Adipocyte (in vitro differentiated cells): ENCODE measurements at places on chromosomes 1 and 21.
A peak's percentile ranks its signal among the peaks of the same experiment; 100 is the strongest.

DNA sequence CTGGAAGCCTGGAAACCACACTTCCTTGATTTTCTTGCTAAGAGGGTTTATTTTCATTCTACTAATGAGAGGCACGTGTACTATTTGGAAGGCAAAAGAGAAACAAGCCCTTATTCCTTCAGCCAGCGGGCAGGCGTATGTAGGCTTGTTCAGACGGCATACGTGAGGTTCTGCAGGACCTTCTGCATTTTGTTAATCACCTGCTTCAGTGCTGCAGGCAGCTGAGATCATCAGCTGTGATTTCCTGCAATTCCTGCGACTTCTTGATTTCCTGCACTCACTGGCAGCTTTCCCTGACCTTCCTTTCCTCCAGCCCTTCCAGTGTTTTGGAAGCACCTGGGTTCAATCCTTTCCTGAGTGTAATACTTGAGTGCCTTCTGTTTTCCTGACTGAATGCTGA, 43.4 kb downstream of the TSNAX start:
- DNase-seq, result no peak

GRCh38 chr1:206705191-206705590, 20.5 kb downstream of the MAPKAPK2 start:
- DNase-seq, result peak; percentile 75

- peak; percentile 87 for DNase-seq
Measured at GRCh38 chr1:220873868-220874655, 5.2 kb upstream of the HLX start.

DNA sequence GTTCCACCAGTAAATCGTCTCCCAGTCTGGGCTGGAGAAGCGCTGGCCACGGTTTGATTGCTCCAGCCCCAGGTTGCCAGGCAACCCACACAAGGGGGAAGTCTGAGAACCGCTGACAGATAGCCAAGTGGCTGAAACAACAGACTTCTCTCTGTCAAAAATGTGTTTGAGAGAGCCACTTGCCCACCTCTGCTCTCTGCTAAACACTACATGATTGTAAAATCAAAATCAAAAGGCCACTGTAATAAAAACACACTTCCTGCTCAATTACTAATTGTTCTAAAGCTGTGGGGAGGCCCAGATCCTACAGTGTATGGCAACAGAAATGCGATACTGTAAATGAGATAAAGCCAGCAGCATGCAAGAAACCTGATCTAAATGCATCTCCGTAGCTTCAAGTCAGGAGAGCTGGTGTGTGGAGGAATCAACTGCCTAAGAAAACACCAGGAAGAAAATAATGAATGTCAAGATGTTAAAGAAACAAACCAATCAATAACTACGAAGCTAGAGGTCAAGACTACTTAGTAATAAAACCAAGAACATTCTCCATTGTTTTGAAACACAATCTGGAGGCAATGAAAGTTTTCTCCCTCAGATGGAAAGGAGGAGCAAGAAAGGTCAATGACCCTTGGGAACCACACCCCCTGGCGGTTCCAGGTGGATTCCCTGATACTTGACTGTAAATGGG, 121.2 kb downstream of the SLC45A1 start:
- DNase-seq, result peak; percentile 85

GRCh38 chr1:230868736-230869385, 540 bp upstream of the C1orf198 start:
- peak; percentile 68 for DNase-seq

DNA sequence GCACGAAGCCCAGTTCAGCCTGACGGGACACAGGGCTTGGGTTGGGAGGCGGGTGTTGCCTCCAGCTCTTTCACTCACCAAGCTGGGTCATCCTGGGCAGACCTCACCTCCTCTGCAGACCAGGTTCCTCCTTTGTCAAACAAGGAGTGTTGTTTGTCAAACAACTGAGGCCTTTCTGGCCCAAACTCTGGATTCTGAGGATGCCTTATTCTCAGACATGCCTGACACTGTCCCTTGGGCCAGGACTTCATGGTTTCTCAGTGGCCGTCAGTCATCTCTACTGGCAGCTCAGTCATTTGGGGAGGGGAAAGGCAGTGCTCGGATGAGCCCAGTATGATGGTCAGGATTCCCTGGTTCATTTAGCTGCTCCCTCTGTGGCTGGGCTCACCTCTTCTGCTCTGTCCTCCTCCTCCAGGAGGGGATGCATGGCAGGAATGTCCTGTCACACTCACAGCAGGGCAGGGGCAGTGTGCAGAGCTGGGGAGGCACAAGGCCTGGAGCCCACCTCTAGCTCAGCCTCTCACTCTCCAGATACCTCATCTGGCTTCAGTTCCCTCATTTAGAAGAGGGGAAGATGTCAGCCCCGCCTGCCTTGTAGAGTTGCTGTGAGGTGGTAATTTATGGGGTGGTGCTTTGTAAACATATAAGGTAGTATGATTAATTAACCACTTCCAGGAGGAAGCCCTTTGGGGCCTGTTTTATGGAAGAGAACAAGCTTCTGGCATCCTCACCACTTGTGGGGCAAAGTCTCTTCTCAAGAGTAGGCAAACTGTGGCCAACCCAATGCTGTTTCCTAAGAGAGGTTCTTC, 20.6 kb downstream of the SLC2A1 start:
- no peak for DNase-seq

GRCh38 chr21:32356874-32357395, 35.9 kb downstream of the URB1 start:
- no peak for DNase-seq

DNA sequence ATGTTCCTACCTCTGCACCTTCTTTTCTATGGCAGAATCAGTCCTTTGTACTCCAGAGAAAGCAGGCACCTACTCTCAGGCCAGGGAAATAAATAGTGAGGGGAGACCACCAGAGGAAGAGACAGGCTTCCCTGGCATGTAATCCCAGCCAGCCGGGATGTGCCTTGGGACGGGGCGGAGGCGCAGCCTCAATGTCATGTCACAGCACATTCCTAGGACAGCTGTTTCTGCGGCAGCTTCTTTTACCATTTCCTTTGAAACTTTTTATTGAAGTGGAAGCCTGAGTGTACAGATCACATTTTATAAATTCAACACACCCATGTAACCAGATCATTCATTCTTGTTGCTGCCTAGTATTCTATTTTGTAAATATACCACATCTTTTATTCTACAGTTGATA, 67.9 kb upstream of the ZNF326 start:
- DNase-seq, result no peak

DNA sequence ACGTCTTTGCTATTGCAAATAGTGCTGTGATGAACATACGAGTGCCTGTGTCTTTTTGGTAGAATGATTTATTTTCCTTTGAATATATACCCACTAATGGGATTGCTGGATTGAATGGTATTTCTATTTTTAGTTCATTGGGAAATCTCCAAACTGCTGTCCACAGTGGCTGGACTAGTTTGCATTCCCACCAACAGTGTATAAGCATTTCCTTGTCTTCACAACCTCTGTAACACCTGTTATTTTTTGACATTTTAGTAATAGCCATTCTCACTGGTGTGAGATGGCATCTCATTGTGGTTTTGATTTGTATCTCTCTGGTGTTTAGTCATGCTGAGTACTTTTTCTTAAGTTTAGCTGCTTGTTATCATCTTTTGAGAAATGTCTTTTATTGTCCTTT, 215.0 kb downstream of the FMN2 start:
- DNase-seq, result peak; percentile 39

- peak; percentile 46 for DNase-seq
Measured at GRCh38 chr1:39196244-39197215, 8.0 kb upstream of the MACF1 start.

DNA sequence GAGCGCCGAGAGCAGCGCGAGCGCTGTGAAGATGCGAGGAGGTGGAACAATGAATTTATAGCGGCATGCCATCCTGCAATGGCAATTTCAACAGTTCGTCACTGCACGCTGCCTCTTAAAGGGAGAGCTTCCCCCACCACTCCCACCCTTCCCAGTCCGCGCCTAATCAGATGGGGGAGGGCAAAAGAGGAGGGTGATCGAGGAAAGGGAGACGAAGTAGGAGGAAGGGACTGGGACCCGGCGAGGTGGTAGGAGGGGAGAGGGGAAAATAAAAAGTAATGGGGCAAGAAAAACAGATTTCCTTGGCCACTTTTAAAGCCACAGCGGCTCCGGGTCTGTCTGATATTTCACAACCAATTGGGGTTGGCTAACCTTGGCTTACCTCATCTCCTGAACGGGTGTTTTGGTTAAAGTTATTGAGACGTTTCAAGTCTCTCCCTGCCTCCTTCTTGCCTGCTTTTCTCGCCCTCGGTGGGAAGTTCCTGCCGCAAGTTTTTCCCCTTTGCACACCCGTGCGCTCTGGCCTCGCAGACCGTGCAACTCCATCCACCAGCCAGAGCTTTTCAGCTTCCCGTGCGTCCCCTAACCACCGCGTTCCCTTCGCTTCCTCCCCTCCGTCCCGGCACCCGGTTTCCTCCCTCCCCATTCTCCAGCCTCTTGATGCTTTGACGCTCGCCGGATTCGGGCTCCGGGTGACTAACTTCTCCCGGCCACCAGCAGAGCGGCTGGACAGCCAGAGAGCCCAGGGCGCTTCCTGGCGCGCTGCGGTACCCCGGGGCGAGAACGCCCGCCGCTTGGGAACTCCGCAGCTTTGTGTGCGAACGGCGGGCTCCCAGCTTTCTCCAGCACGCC, at the start of gene ADAMTS5:
Gene ADAMTS5, minus strand, starts transcription at position 27 of the 852 bp plus-strand sequence. CDS start 697 bp downstream, outside the sequence.
- peak; percentile 79 for DNase-seq
